Cortex of kidney (tissue), 1 donor: ENCODE measurements at places on chromosomes 6 and 20.

- DNase-seq = no peak
Observed at GRCh38 chr6:31627690-31628287, 7.3 kb downstream of the PRRC2A start.

GRCh38 chr6:41573985-41574384 lies 27.8 kb downstream of the FOXP4 start:
- DNase-seq = no peak

GRCh38 chr6:157634546-157634945 lies 188.5 kb upstream of the SNX9 start:
- no peak for DNase-seq

- no peak for DNase-seq
Observed at GRCh38 chr6:150596439-150596838, 3.2 kb upstream of the PLEKHG1 start.

DNA sequence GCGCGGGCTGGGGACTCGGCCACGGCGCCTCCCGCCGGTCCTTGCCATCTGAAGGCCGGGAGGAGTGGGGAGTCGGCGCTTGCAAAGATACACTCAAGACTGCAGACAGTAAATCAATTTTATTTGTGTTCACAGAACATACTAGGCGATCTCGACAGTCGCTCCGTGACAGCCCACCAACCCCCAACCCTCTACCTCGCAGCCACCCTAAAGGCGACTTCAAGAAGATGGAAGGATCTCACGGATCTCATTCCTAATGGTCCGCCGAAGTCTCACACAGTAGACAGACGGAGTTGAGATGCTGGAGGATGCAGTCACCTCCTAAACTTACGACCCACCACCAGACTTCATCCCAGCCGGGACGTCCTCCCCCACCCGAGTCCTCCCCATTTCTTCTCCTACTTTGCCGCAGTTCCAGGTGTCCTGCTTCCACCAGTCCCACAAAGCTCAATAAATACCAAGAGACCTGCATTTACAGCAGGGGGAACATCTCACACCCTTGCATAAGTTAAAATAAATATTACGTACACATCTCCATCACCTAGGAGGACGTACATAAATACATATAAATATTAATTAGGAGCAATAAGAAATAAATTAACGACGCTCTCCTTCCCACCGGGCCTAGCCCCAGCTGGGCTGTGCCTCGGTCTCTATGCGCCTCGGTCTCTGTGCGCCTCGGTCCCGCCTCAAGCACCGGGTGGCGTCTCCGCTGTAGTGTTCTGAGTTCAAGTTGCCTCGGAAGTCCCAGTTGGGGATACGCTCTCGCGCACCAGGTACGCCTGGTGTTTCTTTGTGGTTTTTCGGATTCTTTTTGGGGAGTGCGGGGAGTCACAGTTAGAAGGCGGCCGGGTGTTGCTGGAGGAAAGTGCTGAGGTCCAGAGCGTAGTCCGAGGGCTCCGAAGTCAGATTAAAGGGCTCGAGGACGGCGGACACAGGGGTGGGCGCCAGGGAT lies 889 bp upstream of the FLOT1 start:
- no peak for DNase-seq

- DNase-seq = no peak
Observed at GRCh38 chr6:39806278-39806677, 14.1 kb downstream of the DAAM2 start.

GRCh38 chr6:21605166-21605565 lies 11.6 kb downstream of the SOX4 start:
- no peak for DNase-seq

DNA sequence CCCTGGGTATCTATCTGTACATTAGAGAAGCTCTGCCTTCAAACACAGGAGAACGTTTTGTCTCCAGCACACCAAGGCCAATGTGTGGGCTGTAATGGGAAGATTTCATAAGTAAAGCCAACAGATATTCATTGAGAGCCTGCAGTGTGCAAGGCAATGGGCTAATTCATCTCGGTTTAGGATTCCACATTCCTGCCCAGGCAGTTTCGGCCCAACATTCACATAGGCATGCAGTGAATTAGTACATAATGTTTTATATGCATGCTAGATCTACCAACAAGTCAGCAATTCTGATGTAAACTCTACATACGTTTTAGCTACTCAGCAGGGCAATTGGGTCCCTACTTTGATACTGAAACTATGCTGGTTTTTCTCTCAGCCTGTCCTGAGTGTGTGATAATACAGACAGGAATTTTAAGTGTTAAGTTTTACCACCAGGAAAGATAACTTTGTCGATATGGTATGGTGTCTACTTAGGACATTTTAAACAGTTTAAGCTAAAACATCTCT lies 46.9 kb upstream of the NAA20 start:
- no peak for DNase-seq

DNA sequence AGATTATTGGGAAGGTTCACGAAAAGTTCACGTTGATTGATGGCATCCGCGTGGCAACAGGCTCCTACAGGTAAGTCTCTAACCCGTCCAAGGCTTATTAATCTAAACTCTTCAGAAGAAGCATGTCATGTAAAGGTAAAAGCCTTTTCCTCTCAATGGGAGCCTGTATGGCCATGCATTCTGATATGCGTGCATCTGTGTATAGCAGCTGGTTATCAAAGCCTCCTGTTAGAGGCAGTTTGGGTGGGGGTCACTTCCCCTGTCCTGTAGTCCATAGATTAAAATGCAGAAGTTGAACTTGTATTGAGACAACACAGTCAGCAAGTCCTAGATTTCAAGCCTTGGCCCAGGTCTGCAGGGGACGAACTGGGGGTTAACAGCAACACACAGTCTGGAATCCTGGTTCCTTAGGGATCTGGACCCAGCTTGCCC lies 14.2 kb upstream of the DHX35 start:
- no peak for DNase-seq

- DNase-seq = no peak
Observed at GRCh38 chr6:108669673-108670072, 109.0 kb downstream of the FOXO3 start.

DNA sequence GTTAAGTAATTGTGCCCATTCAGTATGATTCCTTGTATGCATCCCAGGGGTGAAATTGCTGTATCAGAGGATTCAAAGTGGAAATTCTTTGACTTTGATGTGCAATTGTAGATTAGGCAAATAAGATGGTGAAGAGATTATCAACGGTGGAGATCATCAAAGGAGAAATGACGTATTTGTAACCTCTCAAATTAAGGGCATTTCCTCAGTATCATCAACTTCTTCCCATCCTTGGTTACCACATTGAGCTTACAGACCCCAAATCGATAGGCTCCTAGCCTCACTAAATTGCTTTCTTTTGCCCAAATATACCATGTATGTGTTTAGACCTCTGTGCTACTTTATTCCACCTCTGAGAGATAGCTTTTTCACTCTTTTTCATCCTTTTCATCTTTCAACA lies 213.1 kb upstream of the ZFP64 start:
- no peak for DNase-seq

- no peak for DNase-seq
Observed at GRCh38 chr6:149965194-149966020, 1.7 kb downstream of the ULBP1 start.

DNA sequence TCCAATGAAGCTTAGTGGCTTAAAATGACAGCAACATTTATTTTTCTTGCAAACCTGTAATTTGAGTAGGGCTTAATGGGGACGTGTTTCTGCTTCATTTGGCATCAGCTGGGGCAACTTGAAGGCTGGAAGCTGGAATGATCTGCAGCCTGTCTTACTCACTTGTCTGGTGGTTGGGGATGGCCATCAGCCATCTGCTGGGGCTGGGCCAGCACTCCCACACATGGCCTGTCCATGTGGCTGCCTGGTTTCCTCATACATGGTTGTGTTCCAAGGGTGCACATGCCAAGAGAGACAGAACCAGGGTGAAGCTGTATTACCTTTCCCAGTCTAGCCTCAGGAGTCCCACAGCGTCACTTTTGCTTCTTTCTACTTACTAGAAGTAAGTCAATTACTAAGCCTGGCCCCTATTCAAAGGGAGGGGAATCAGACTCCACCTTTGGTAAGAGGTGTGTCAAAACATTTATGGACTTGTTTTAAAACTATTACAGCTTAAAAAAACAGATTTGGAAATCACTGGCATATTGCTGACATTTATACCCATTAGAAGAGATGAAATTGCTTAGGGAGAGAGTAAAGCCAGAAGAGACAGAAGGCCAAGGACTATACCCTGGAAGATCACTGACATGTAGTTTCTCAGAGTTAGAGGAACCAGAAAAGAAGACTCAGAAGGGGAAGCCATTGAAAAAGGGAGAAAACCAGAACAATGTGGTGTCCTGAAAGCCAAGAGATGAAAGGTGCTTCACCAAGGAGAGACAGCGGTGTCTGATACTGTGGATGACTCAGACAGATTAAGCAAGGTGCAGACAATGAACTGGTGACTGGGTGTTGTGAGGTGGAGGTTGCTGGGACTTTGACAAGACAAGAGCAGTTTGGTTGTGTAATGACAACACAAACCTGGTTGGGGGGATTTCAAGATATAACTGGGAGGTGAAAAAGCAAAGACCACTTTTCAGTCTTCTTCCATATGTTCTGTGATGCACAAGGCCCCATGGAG lies 345.2 kb downstream of the GJA1 start:
- DNase-seq = no peak

DNA sequence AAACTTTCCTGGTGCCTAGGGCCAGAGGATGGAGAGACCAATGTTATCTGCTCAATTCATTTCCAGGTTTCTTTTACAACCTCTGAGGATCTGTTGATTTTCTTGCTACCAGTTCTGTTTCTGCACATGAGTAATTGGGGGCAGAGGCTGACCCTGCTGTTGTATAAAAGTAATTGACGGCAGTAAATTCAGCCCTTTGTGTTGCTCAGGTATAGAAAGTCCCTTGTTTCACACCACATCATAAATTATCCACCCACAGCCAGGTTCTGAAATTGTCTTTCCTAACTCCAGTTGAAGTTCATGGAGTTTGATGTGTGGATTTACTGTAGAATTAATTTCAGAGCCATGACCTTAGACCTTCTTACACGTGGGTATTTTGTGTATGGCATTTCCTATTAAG lies 107.4 kb upstream of the GRIK2 start:
- no peak for DNase-seq

DNA sequence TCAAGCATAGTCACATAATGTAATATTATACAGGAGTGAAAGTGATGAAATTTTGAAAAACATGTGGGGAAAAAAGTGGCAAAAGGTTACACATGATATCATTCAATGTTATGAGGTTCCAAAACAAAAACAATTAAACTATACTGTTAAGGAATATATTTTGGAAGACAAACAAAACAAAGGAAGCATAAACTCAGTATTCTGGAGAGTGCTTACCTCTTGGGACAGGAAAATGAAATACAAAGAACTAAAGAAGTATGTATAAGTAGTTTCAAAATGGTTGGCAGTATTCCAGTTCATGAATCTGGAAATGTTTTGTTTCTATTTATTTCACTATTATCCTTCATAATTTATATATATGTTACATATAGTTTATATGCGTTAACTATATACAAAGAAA lies 213.5 kb downstream of the MOXD1 start:
- DNase-seq = no peak

DNA sequence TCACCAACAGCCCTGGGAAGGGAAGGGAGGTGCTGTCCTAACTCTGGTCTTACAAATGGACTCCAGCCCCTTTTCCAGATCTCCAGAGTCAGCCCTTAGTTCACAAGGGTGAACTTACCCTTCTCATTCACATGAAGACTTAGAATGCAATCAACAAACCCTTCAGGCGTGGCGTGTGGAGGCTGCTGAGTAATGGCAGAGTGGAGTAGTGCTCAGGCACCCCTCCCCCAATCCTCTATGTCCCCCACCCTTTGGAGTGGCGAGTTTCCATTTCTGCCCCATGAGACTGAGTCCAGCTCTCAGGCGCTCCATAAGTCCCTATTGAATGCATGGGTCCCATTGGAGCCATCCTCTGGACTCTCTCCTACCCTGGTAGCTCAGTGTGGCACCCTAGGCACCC lies 3.3 kb downstream of the SNAI1 start:
- DNase-seq = no peak

GRCh38 chr20:61798632-61799031 lies 267.0 kb downstream of the TAF4 start:
- no peak for DNase-seq

GRCh38 chr6:168403370-168404005 lies 37.5 kb upstream of the SMOC2 start:
- no peak for DNase-seq

- DNase-seq = no peak
Observed at GRCh38 chr6:156944412-156944811, 167.2 kb downstream of the ARID1B start.

DNA sequence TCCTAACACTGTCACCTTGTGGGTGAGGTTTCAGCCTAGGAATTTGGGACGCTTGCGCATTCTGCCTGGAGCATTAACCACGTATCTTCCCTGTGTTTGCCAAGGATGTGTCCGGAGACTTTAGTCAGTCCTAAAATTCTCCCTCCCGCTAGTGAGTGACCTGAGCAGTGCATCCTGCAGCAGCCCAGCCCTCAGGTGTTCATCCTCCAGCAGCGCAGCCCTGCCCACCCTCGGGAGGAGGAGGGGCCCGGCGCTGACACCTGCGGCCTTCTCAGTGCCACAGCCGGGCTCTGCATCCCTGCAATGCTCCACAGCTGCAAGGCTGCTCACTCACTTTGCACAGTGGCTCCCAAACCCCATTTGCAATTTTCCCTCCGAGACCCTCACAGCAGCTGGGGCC lies 79.5 kb downstream of the ERMARD start:
- no peak for DNase-seq

DNA sequence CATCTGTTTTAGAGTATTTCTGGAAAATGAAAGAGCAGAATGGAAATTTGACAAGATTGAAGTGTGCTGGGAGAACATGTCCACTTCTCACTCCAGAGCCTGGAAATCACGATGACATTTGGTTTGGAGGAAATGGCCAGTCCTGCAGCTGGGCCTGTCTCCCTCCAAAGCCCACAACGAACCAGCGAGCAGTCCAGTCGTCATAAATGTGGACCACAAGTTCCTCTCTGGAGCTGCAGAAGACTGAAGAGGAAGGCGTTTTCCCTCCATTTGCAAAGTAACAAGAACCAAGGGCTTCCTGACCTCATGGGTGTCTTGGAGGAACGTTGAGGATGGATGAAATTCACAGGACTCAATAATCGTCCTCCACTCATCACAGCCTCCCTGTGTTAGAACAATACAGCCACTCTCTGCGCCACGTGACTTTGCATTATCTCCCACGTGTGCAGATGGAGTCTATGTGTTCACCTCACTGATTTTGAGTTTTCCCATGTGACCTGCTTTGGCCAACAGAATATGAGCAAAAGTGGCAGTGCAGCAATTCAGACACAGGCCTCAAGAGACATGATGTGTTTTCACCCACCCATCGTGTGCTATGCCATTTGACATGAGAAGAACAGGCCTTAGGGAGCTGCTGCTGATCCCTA lies 9.1 kb upstream of the SPATS1 start:
- no peak for DNase-seq
